ENCODE measurements at places on chromosomes 3 and 15. TPM values are rescaled to one million over a fixed set of nuclear protein-coding genes. Genes with fewer than 3 reads are reported as not detected.

DNAJB11 gene
- 74.6 TPM for polyA plus RNA-seq

SLC2A2 gene
- polyA plus RNA-seq: 19.5 TPM

DNA sequence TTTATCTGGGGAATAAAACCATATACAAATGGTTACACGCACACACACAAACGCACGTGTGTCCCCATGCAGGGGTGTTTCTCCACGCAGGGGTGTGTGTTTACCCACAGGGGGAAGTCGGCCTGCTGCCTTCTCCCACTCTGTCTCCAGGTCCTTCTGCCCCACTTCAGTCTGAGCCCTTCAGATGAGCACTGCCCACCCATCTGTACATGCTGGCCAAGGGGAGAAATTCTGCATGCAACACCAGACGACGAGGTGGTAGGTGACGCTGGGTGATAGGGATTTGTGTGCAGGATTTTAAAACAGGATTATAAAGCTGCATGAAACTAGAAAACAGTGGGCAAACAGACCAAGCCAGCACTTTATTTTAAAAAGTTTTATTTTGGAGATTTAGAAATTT lies 122.5 kb downstream of the TJP1 start:
- no peak for DNase-seq

GRCh38 chr3:15787526-15787925 lies 10.3 kb downstream of the ANKRD28 start:
- DNase-seq: no peak

GRCh38 chr3:185405664-185406063 lies 42.7 kb downstream of the MAP3K13 start:
- DNase-seq: no peak

- no peak for DNase-seq
These were observed 451 bp downstream of the CCR5AS start for GRCh38 chr3:46406443-46406787.

GRCh38 chr15:64622410-64623260 lies 152.8 kb downstream of the RBPMS2 start:
- DNase-seq: no peak

GRCh38 chr3:4665197-4665596 lies 172.0 kb downstream of the ITPR1 start:
- DNase-seq: no peak

- DNase-seq: no peak
These were observed 27.1 kb downstream of the RPSA start for GRCh38 chr3:39433642-39434041.

- DNase-seq: no peak
These were observed 246.2 kb downstream of the UACA start for GRCh38 chr15:70517194-70517590.
